Activated T-cell treated with anti-CD3 and anti-CD28 coated beads for 48 hours (primary cell): ENCODE measurements at places on chromosomes 3 and 15.

- DNase-seq = no peak
Observed at GRCh38 chr3:37197810-37198371, 23.5 kb upstream of the LRRFIP2 start.

- DNase-seq = no peak
Observed at GRCh38 chr15:49152552-49153312, 2.7 kb downstream of the COPS2 start.

DNA sequence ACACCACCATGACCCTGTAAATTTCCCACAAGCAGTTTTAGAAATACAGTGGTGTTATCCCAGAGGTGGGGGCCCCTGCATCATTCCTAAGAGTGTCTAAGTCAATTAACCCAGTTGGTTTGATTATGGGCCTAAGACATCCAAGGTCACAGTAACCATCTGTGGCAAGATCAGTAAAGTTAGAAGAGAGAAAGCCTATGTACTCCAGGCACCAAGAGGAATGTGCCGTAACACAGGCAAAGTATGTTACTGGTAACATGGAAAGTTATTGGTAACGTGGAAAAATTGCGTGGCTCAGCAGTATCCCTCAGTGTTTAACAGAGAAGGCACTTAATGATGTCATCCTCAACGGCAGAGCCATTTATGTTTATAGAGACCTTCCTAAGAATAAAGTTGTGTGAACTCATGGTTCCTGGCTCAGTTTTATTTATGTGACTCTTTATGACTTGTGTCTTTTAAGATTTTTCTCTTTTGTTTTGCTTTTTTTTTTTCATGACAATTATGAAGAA, 144.1 kb upstream of the RASGRP1 start:
- DNase-seq = no peak

DNA sequence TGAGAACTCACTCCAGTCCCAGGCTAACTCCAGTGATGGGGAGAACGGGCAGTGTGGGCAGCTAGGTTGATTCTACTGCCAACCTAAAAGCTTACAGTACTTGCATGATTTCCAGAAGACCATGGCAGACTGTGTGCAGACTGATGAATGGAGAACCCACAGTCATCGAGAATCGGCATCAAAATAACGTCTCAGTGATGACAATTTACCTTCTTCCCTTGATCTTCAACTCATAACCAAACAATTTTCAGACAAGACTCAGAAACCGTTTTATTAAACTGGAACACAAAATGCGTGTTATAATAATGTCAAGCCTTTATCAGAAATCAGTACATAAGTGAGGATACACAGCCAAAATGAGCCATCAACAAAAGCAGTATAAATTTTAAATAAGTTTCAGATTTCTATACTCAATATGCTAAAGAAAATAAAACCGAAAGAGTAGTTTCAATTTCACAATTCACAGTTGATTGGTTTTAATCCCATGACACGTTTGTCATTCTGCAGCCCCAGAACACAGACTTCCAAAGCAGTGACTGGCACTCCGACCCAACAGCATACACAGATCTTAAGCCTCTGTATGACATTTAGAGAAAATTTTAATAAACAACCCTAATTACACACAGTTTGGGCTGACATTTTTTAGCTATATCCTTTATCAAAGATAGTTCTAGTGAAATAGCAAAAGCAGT, 54.5 kb downstream of the ZMAT3 start:
- no peak for DNase-seq

- DNase-seq = peak; percentile 4
Observed at GRCh38 chr15:62649793-62650420, 392.6 kb upstream of the TPM1 start.

DNA sequence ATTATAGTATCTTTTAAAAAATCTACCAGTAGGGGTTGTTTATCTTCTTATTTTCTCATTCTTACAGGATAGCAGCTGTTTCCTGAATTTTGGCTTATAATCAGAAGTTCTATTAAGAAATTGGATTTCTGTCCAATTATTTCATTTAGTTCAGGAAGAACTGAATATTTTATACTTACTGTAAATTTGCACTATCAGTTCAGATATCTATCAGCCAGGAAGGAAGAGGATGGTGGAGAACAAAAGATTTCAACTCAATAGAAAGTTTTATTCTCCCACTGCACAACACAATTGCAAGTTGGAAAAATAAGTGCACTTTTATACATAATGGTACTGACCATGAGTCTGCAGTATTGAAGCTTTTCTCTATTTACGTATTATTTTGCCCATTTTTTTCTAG, 400.9 kb downstream of the PLOD2 start:
- DNase-seq = no peak

DNA sequence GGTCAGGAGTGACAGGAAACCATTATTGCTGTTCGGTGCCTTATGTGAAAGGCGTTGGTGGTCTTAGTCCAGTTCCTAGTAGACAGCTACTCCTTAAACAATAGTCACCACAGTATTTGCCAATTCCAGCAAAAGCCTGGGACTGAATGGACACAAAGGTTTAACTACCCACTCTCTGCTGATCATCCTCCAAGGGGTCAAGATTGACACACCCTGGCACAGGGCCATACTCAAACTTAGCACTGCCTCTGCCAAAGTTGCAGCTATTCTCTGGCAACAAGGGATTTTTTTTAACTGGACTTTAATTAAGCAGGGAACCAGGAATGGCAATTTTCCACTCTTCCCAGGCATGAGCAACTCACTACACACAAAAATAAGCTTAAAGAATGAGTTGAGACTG, 193.9 kb downstream of the NLGN1 start:
- DNase-seq = no peak

DNA sequence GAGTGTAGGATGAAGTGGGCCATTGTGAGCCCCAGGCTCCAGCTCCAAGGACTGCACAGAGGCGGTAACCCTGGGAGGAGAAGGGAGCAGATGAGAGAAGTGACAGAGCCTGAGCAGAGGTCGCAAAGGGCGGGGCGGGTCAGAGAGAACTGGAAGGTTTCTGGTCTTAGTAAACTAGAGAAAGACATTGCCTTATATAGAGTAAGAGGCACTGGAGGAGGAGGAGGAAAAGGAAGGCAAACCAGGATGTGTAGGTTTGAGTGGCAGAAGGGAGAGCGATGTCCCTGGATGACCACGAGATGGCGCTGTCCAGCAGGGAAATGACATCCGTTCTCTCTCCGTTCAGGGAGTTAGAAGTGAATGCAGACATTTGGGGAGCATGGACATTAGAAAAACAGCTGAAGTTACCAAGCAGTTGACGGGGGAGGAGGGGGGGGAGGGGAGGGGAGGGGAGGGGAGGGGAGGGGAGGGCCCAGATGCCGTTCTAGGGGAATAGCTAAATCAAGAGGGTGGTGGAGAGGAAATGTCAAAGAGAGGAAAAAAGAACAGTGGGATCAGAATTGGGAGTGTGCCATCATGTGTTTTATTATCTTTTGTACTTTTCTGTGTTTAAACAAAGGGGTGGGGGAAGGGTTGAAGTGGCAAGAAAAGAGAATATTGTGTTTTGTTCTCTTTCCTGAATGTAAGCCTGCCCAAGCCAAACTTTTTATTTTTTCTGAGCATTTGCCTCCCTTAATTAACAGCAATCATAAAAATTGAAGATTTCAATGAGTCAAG, 48.8 kb downstream of the STARD5 start:
- DNase-seq = peak; percentile 72

GRCh38 chr3:88105325-88105724, 44.4 kb upstream of the C3orf38 start:
- no peak for DNase-seq

GRCh38 chr3:165919284-165919683, 82.1 kb upstream of the BCHE start:
- DNase-seq = no peak

DNA sequence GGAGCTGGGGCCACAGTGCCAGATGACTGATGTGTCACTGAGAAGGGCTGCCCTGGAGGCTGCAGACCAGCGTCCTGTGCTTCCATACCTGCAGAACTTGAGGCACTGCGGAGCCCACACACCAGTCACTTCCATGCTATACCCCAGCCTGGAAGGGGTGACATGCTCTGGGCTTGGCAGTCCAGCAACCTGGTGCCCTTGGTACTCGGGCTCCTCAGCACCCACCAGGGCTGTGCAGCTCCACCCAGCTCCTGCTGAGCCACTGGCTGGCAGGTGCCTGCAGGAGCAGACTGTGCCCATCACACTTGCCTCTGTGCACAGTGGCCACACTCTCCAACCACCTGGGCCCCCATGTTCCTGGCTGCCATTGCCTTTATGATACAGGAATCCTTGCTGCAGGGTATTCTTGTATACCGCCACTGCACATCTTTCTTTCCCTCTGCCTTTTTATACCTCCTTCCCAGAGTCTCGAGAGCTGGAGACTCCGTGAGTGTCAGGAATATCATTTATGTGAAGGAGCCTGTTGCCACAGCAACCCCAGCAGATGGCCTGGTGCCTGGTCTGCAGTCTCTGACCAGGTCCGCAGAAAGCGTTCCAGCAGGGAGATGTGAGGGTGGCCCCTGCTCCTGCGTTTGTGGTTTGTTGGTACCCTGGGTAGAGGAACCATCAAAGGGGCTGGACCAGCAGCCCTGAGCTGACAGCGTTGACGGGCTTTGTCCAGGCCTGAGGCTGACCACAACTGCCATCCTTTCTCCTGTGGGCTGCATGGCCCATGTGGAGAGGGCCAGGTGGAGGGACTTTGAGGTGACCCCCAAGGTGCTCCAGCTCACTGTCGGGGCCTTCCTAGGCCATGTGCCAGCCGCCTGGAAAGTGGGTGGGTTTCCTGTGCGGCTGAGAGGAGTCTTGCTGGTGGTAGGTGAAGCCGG, 93.4 kb upstream of the PLXNA1 start:
- DNase-seq = no peak

DNA sequence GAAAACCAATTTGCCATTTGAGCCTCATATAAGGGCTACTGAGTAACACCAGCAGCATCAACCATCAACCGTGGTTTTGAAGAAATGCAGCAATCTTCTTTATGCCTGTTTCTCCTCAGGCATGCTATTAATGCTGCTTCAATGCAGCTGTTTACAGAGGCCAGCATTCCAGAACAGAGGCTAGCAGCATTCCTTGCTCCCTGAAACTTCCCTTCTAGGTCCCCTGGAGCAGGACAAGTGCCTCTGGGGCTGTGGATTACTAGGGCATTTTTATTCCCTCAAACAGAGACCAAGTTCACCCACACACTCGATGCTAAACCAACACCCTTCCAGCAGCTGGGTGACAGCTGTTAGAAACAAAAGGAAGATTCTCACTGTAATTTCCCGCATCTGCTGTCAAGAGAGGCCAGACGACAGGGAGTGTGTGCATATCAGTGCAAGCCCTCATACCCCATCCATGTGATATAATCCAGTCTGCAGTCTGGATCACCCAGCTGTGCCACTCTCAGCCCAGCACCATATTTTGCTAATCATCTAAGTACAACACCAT, 57.5 kb downstream of the HOMER2 start:
- DNase-seq = no peak

GRCh38 chr15:69852916-69853315, 244.8 kb downstream of the TLE3 start:
- DNase-seq = no peak

DNA sequence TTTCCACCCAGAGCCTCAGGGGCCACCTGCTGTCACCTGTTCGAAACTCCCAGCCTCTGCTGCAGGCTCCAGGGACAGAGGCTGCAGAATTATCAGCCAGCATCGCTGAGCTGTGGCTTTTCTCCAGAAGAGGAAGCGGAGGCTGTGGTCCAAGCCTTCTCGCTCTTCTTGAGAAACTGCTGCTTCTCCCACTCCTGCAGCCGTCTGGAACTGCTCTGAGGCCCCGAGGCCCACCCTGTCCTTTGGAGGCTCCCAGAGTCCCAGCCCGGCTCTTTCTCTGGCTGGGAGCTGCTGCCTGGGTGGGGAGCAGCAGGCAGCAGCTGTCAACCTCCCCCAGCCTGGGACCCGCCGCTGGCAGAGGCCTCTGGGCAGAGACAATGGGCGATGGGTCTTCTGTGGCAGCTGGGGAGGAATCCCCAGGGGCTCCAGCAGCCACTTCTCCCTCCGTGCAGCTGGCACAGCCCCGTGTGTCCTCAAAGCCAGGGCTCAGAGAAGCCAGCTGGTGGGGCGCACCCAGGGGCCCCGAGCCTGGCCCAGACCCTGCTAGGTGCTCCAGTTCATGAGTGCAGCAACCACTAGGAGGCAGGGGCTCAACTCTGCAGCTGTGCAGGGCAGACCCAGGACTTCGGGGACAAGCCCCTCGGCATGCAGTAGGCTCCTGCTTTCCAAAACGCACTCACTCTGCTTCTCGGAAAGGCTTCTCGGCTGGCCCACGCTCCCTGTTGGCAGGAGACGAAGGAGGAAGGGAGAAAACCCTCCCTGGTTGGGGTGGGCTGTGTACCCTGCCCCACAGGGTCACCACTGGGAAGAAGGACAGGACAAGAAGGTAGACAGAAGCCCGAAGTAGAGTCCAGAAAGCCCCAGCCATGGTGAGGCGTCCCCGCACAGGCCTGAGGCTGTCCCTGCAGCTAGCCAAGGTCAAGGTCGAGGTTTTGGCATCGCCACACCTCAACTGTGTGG, 49.9 kb upstream of the FURIN start:
- DNase-seq = no peak

GRCh38 chr3:17558565-17558964, 183.9 kb downstream of the TBC1D5 start:
- DNase-seq = no peak

- no peak for DNase-seq
Observed at GRCh38 chr3:161893972-161894371, 397.4 kb downstream of the OTOL1 start.

GRCh38 chr3:147355084-147355752, 51.1 kb downstream of the ZIC4 start:
- DNase-seq = no peak

DNA sequence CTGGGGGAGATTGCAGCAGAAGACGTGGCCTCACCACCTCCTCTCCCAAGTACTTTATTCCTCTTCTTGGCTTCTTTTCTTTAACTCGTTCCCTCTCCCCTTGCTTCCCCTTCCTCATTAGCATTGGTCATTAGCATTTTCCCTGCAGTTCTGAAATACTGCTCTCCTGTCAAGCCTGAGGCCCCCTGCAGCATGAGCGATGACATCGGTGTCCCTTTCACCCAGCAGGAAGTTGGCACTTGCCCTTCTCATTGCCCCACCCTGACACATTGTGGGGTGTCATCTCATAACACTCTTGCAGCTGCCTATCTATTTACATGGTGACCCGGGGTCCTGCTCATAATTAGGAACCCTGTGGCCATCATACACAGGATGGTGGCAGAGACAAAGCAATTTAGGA, 167.1 kb downstream of the ARRDC4 start:
- no peak for DNase-seq

DNA sequence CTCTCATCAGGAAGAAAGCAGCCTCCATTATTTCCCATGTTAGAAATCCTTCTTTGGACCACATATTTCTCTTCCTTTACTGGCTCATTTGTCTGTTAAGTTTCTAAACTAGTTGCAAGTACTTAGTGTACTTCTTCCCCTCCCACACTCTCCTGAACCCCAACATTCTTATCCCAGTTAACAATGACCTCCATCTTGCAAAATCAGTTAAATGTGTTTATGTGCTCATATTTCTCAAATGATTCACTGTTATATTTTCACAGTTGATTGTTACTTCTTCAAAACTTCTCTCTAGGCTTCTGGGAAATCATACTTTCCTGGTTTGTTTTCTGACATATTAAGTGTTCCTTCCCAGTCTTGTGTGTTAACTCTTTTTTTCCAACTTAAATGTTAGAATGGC, 856.9 kb downstream of the EPHA3 start:
- DNase-seq = no peak

GRCh38 chr3:150312018-150312657, 96.0 kb upstream of the TSC22D2 start:
- no peak for DNase-seq
